ENCODE measurements at places on chromosomes 1 and 21.

GRCh38 chr1:200253774-200254495 is 155.9 kb downstream of the ZNF281 start:
- no peak for DNase-seq

GRCh38 chr1:150999051-150999674 is 7.5 kb downstream of the MINDY1 start:
- DNase-seq = peak; percentile 82

- no peak for DNase-seq
Observed at GRCh38 chr1:91243171-91243570, 161.5 kb downstream of the HFM1 start.

GRCh38 chr1:152953761-152954160 is 6.8 kb downstream of the SPRR5 start:
- no peak for DNase-seq

DNA sequence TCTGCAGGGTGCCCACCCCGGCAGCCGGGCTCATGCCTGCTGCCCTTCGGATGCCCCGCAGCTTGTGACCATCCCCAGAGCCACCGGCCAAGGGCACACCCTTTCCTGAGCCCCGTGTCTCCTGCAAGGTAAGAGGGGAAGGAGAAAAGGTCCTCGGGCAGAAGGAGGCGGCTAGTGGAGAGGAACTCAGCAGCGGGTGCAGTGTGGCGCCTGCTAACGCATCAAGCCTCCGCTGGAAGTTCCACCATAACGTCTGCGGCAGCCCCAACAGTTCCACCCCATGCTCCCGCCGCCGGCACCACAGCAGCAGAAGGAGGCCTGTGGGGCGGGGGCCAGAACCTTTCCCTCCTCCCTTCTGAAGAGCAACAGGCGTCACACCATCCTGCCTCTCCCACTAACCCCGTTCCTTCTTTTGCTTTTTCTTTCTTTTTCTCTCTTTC is 990 bp downstream of the VWA5B1 start:
- DNase-seq = no peak

DNA sequence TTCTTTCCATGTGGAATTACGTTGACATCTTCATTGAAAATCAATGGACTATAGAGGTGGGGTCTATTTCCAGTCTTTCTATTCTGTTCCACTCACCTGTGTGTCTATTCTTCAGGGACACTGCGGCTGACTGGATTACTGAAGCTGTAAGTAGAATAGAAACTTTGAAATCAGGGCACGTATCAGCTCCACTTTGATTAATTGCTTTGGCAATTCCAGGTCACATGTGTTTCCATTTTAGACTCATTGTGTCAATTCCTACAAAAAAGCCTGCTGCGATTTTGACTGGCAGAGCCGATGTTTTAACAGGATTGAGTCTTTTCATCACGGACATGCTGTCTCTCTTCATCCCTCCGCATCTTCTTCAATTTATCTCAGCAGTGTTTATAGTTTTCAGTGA is 20.9 kb upstream of the RNF223 start:
- no peak for DNase-seq

Data from globus pallidus (tissue), 1 donor.